Trophoblast cell (in vitro differentiated cells and primary cell): ENCODE measurements at places on chromosomes 1 and 21.

- DNase-seq, result peak; percentile 22
Measured at GRCh38 chr21:34636961-34637360, 22.0 kb upstream of the RCAN1 start.

- no peak for DNase-seq
Measured at GRCh38 chr1:82818586-82818985, 1017.9 kb downstream of the ADGRL2 start.

- peak; percentile 89 for DNase-seq
Measured at GRCh38 chr1:23577056-23578004, 18.0 kb upstream of the ID3 start.

DNA sequence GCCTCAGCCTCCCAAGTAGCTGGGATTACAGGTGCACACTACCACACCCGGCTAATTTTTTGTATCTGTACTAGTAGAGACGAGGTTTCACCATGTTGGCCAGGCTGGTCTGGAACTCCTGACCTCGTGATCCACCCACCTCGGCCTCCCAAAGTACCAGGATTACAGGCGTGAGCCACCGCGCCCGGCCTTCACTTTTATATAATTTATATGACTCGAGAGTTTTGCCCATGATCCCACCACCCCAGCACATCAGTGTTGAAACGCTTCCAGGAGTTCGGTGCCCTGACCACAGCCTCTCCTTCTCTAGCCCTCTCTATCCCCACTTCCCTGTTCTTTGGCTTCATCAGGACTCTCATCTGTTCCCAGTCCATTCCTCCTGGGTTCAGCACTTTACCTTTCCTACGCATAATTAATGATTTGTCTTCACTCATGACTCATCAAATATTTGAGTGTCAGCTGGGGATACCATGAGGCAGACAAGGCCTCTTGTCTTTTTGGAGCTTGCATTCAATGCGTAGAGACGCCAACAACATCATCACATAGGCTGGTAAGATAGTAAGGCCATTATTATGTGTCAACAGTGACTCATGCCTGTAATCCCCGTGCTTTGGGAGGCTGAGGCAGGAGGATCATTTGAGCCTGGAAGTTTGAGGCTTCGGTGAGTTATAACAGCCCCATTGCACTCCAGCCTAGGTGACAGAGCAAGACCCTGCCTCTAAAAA lies 1.4 kb downstream of the PMF1 start:
- peak; percentile 59 for DNase-seq

DNA sequence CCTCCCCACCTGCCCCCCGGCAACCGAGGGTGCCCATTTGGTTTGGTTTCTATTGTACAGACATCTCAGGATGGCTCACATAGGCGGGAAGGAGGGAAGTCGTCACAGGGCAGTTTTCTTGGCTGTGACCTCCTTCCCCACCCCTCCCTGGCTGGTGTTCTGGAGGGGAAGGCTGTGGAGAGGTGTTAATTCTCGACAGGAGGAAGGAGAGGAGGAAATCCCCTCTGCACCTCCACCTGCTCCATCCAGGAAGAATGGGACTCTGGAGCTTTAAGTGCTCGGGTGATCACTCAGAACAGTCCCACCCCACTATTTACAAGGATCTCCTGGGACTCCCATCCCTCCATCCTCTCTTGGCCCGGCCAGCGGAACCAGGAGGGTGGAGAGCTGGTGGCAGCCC lies 7.6 kb downstream of the MEX3A start:
- DNase-seq, result no peak

DNA sequence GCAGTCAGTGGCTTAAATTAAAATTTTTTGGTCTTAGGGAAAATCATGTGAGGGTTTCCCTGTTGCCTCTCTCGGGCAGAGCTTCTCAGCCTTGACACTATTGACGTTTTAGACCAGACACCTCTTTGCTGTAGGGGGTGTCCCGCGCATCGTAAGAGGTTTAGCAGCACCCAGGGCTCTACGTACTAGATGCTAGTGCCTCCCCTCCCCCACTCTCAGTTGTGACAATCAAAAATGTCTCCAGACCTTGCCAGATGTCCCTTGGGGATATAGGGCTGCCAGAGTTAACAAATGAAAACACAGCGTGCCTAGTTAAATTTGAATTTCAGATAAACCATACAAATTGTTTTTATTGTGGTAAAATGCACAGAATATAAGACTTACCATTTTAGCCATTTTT lies 293.3 kb downstream of the DISC1 start:
- no peak for DNase-seq

DNA sequence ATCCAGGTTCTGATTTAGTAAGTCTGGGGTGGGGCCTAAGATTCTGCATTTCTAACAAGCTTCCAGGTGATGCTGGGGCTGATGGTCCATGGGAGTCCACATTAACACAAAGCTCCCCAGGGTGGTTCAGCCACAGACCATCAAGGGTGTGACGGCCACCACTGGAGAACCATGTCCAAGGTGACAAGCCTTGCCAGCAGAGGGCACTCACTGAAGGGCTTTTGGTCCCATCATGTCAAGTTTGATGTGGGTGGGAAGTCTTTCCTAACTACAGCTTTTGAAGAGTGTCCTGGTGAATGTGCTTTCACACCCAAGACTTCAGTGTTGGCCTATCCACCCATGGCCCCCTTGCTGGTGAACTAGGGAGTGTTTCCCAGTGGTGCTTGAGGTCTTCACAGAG lies 67.1 kb downstream of the UBE2T start:
- DNase-seq, result peak; percentile 17

DNA sequence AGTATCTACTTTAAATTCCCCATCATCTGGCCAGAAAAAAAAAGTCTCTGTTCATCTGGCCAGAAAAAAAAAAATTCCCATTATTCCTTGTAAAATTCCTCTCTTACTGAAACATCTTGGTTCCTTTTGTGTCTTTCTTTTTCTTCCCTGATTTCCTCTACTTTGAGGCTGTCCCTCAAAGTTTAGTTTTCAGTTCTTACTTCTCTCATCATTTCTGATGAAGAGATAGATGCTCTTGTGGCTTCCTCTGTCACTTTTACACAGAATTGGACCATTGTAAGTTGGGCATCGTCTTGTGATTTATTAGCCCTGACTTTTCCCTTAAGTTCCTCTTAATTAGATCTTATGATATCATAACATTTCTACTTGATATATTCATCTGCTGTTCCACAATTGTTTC lies 6.5 kb downstream of the SOAT1 start:
- DNase-seq, result no peak

- DNase-seq, result no peak
Measured at GRCh38 chr21:46208761-46209721, 19.5 kb downstream of the LSS start.

- no peak for DNase-seq
Measured at GRCh38 chr21:17119466-17120297, 393.2 kb upstream of the CXADR start.

- DNase-seq, result peak; percentile 37
Measured at GRCh38 chr1:225453797-225454648, 26.2 kb upstream of the LBR start.

DNA sequence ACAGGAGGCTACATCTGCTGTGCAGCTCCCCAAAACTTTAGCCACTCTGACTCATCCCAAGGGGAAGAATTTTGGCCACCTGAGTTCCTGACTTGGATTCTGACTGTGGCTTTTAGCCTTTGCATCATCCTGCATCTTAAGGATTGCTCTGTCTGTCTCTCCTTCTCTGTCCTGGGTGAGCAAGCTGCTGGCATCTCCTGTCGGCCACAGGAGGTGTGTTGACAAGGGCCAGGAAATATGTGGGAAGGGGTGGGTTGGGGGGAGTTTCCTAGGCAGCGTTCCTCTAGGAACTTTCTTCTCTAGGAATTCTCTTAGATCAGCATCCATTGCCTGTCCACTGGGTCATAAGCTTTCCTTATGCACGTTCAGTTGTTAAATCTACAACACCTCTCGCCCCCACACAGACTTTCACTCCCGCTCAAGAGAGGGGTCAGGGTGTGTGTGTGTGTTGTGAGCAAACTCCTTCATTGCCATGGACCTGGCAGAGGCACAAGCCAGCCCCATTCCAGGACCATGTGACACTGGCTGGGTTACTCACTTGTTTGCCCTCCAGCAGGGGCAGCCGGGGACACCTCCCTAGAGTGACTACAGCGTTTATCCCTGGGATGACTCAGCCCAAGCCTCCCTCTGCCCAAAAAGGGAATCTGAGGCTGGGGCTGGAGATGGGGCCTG lies 145.0 kb upstream of the DUSP10 start:
- peak; percentile 98 for DNase-seq
